ENCODE measurements at places on chromosomes 12 and 14.

DNA sequence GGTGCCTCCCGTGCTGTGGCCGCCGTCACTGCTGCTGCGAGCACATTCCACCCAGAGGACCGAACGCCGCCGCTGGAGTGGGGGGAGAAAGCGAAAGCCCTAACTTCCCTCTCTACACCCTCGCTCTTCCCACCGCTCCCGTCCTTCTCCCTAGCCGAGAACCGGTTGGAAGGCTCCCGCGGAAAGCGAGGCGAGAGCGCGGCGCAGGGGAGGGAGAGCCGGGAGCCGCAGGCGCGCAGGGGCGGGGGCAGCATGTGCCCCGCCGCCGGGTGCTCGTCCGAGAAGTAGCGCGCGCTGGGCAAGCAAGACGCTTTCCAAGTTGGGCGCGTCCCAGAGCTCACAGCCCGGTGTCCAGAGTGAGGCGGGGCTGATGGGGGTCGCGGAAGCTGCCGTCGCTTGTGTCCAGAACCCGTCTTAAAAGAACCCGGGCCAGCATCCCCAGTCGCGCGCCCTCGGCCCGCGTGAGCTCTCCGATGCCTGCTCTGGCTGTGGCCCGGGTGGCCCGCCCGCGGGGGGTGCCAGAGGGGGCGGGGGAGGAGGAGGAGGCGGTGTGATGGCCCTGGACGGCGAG is at the start of gene TRHDE:
TRHDE (plus strand) TSS at position 280 of the 571 bp plus-strand sequence; CDS start at position 554, 274 bp downstream.
- peak; percentile 68 for DNase-seq

GRCh38 chr12:67086116-67086515 is 183.0 kb upstream of the CAND1 start:
- DNase-seq = no peak

- DNase-seq = peak; percentile 71
These were observed at the start of gene FGF23 for GRCh38 chr12:4379405-4379804. Gene FGF23, minus strand, starts transcription at chr12:4379712. Its CDS starts 130 bp downstream, at chr12:4379582.

- no peak for DNase-seq
These were observed 410.3 kb upstream of the LMO3 start for GRCh38 chr12:17016116-17016864.

DNA sequence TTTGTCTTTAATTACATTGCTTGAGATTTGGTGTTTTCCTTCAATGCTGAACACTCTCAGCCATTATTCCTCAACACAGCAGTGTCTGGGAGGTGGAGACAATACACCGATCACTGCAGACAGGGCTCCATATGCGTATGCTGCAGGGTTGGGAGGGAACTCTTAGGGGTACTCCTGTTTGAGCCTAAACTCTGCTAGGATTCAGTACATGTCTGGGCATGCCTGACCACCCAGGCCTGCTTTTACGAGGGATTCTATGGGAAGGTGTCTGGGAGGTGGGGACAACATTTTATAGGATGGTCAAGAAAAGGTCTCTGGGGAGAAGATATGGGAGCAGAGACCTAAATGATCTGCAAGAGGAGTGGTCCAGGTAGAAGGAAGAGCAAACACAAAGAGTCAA is 34.3 kb downstream of the DHRS2 start:
- DNase-seq = no peak

DNA sequence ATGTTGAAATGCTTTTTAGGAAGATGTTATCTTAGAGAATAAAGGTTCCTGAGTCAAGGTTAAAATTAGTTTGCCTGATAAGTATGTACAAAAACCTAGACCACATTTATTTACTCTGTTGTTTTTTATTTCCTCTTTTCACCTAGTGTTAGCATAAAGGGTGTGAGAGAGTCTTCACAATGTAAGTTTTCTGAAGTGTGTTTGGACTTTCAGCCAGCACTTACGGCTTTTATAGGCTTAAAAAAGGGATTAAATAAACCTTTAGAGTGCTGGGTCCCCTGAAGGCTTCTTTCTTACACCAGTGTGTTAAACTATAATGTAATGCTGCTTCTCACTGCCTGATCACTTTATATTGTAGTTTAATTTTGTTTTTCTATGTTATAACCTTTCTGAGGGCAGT is 27.2 kb downstream of the ARHGAP5 start:
- DNase-seq = no peak

GRCh38 chr12:14452865-14453264 is 87.4 kb downstream of the ATF7IP start:
- no peak for DNase-seq

DNA sequence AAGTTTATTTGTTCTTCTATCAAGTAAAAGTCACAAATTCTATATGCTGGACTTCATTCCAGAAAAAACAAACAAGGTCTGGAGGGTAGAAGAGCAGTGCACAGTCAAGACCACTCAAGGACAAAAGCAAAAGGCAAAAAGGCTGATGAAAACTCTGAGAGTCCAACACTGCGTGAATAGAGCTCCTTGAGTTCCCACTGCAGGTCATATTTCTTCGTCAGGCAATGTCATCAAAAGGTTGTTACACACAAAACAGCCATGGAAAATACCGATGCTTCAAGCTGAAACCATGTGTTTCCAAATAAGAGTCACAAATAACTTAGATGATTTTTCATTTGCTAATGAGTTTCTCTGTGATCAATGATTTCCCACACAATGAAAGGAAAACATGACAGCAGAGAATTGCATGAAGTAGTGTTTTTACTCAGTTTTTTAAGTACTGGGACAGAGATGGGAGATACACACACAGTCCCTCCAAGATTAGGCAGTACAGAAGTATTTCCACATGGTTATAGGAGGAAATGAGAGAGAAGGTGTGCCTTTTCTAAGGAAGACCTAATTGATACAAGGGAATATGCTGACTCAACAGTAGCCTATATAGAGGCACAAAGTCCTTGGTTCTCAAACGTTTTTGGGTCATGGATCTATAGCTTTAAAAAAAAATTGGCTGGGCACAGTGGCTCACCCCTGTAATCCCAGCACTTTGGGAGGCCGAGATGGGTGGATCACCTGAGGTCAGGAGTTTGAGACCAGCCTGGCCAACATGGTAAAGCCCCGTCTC is 177.7 kb downstream of the MED13L start:
- DNase-seq = no peak

DNA sequence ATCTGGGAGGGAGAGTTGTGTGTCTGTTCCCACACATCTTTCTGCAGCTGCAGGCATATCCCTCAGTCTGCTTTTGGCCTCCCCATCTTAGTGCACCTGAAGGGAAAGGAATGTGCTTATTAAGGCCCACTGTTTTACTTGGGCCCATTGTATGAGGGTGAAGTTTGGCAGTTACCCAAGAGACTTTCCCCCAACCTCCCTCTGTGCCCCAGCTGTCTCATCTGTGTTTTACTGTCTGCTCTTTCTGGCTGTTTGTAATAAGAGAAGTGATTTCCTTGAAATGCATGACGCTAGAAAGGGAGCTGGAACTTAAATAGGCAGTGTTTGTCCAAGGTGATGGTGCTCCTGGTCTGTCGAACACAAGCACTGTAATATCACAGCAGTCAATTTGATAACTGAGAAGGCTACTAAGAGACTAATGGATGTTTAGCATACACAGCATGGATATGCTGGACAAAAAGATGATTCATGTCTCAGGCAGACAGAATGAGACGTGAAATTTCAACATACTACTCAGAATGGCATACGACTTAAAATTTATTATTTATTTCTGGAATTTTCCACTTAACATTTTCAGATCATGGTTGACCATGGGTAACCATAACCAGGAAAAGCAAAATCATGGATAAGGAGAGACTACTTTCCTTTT is 43.6 kb downstream of the FSCB start:
- no peak for DNase-seq

DNA sequence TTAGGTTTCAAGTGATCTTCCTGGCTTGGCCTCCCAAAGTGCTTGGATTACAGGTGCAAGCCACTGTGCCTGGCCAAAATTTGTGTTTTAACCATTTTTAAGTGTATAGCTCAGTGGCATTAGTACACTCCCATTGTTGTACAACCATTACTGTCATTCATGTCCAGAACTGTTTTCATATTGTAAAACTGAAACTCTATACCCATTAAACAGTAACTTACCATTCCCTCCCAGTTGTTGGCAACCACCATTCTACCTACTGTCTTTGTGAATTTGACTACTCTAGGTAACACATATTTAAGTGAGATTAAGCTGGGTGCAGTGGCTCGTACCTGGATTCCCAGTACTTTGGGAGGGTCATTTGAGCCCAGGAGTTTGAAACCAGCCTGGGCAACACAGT is 67.3 kb upstream of the KCNH3 start:
- no peak for DNase-seq

DNA sequence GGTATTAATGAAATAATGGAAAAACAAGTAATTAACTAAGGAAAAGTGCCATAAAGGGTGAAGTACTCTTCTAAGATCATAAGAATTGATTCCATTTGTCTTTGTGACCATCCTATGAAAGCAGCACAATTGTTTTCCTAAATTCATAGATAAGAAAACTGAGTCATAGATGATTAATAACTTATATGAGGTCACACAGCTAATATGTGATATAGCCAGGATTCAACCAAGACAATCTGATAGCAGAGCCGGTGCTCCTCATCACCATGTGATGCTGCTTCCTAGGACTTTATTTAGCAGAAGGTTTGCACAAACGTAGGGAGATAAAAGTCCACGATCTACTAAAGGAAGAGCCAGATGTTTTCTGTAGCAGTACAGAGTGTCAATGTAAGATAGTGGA is 181.5 kb upstream of the SYT1 start:
- DNase-seq = no peak

GRCh38 chr14:23532658-23533057 is 18.9 kb downstream of the ZFHX2 start:
- DNase-seq = no peak

DNA sequence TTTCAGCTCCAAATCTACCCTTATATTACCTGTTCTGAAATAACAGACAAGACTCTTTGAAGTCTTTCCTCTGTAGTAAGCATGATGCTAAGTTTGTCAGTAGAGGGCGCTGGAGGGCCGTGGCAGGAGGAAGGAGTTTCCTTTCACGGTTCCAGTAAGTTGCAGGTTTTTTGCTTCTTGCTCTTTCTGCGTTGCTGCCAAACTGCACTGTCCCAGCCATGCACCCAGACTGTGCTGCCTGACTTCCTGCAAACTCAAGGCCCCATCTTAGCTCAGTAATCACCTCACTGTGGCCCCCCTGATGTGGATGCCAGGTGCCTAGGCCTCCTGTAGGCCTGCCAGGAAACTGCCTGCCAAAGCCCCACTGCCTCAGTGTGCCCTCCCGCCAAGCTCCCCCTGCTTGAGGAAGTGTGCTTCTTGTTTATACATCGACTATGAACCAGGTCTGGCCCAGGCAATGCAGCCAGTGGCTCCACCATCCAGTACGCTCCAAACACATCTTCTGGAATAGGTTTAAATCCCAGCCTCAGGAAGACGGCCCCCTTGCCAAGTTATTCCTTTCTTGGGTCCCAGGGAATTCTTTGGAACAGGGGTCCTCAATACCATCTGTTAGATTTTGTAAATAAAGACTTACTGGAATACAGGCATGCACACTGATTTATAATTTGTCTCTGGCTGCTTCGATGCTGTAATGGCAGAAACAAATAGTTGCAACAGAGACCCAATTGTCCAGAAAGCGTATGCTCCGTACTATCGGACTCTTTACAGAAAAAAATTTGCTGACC is 193.7 kb upstream of the LRIG3 start:
- DNase-seq = peak; percentile 84

Data from nephron progenitor cell (in vitro differentiated cells).